ENCODE measurements at places on chromosomes 12 and 14.
A peak's percentile ranks its signal among the peaks of the same experiment; 100 is the strongest.

DNA sequence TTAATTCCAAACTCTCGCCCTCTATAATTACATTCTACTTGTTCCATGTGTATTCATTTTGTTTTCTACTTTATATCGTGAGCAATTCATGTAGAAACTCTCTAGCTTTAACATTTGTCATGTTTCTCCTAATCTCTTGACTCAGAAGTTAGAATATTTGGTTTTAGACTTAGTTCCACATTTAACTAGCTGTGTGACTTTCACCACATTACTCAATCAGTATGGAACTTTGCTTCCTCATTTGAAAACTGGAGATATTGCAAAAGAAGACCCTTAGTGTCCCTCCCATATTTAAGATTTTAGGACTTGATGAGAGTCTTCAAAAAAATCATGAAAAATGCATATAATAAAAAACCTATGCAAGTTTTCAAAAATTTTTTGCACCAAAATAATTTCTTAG, 447.5 kb downstream of the GXYLT1 start:
- DNase-seq = peak; percentile 74

- no peak for DNase-seq
Measured at GRCh38 chr12:34394211-34395055, 372.1 kb downstream of the ALG10 start.

GRCh38 chr12:23655112-23655511, 294.4 kb downstream of the SOX5 start:
- no peak for DNase-seq

- no peak for DNase-seq
Measured at GRCh38 chr14:102982852-102983470, 60.5 kb downstream of the AMN start.

- no peak for DNase-seq
Measured at GRCh38 chr14:83355609-83356008, 1822.0 kb upstream of the SEL1L start.

- DNase-seq = no peak
Measured at GRCh38 chr12:93443576-93443975, 1.8 kb upstream of the UBE2N start.

Measured in inflammatory macrophage treated with lipopolysaccharide for 1 hour (primary cell).